ENCODE measurements at places on chromosomes 7 and 10.

- no peak for DNase-seq
Measured at GRCh38 chr10:119251315-119251708, 43.9 kb downstream of the GRK5 start.

DNA sequence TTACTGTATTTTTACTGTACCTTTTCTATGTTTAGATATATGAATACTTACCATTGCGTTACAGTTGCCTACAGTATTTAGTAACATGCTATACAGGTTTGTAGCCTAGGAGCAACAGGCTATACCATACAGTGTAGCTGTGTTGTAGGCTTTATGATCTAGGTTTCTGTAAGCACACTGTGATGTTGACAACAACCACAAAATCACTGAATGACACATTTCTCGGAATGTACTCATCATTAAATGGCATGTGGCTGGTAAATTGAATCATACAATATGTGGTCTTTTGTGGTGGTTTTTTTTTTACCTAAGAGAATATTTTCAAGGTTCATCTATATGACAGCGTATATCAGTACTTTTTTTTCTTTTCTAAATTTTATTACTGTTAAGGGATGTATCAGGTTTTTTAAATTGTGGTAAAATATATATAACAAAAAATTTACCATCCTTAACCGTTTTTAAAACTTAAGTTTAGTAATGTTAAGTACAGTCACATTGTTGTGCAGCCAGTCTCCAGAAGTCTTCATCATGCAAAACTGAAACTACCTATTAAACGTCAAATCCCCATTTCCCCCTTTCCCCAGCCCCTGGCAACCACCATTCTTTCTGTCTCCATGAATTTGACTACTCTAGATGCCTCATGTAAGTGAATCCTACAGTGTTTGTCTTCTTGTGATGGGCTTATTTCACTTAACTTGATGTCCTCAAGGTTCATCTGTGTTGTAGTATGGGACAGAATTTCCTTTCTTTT, 21.5 kb downstream of the BTAF1 start:
- no peak for DNase-seq

GRCh38 chr10:126309228-126309883, 78.9 kb downstream of the ADAM12 start:
- no peak for DNase-seq

- no peak for DNase-seq
Measured at GRCh38 chr10:115417585-115418265, 324.6 kb downstream of the ATRNL1 start.

- no peak for DNase-seq
Measured at GRCh38 chr7:37149051-37149772, 299.5 kb downstream of the ELMO1 start.

DNA sequence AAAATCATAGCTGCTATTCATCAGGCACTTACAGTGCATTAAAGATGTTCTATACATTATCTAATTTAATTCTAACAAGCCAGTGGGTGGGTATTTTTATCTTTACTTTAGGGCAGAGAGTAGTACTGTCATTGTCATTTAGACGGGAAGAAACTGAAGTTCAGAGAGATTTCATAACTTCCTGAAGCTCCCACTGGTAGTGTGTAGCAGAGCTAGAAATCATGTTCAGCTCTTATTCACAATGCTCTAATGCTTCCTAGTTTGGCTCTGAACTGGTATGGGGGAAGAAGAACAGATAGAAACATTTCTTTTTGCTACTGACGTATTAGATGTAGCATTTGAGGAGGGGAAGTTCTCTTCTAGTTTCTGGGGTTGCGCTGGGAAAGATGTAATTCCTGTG, 116.7 kb downstream of the CYP26A1 start:
- DNase-seq = no peak

- no peak for DNase-seq
Measured at GRCh38 chr10:75122505-75122904, 11.0 kb downstream of the SAMD8 start.

DNA sequence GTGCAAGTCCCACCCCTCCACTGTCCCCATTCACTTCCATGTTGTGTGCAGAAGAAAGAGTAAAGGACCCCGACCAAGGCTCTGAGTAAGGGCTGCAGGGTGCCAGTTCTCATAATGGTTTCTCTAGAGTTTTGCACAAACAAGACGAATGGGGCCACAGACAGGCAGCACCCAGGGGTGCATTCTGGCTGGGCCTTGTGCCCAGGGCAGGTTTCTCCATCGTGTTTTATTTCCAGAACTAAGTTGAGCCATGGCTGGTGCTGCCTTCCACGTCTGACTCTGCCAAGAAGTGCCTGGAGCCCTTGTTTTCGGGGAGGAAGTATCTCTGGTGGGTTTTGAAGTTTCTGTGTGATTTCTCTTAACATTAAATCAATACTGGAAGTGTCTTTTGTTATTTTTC, 95.0 kb upstream of the SDK1 start:
- no peak for DNase-seq

DNA sequence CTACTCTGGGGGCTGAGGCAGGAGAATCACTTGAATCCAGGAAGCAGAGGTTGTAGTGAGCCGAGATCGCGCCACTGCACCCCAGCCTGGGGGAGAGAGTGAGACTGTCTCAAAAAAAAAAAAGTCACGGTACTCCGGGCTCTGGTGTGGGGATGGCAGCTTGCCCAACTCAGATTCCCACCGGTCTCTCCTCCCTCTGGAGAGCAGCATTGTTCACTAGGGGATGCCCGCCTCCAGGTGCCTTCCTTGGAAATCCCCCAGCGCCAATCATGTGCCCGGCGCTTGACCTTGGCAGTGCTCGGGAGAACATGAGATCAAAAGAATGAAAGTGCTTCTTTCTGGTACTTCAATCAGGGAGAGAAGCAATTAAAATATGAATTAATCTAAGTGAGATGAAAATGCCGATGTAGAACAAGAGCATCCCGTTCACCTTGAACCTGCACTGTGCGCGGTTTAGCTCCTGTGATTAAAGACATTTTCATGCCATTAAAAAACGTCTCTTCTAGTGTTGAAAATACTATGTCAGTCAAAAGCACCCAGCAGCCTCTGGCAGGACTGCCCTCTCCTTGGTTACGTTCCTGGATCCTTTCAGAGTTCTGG, 1127.3 kb upstream of the AUTS2 start:
- no peak for DNase-seq

GRCh38 chr10:672992-673391, 16.5 kb downstream of the DIP2C start:
- DNase-seq = no peak

DNA sequence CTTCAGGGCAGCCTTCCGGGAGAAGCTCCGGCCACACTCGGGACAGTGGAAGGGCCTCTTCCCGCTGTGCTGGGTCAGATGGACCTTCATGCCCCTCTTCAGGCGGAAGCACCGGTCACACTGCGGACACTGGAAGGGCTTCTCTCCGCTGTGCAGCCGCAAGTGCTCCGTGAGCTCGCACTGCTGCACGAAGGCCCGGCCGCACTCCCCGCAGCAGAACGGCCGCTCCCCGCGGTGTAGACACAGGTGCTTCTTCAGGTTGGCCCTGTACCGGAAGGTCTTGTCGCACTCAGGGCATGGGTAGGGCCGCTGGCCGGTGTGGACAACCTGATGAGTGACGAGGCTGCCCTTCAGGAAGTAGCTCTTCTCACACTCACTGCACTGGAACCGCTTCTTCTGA, 14.2 kb upstream of the ZNF786 start:
- no peak for DNase-seq

DNA sequence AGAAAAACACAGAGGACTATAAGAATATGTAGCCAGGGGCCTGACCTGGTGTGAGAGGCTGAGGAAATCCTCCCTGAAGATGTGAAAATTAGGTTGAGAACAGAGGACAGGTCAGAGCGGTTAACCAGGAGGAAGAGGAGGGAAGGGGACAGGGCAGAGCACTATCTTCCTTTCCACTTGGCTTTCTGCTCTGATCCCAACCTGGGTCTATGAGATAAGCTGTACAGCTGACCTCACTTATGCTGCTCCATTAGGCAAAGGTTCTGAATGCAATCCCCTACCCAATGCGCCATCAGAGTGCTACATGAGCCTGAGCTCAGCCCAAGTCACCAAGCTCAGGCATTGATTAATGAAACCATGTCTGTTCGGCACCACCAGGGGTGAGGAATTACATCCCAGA, 10.5 kb downstream of the LIPA start:
- DNase-seq = no peak

DNA sequence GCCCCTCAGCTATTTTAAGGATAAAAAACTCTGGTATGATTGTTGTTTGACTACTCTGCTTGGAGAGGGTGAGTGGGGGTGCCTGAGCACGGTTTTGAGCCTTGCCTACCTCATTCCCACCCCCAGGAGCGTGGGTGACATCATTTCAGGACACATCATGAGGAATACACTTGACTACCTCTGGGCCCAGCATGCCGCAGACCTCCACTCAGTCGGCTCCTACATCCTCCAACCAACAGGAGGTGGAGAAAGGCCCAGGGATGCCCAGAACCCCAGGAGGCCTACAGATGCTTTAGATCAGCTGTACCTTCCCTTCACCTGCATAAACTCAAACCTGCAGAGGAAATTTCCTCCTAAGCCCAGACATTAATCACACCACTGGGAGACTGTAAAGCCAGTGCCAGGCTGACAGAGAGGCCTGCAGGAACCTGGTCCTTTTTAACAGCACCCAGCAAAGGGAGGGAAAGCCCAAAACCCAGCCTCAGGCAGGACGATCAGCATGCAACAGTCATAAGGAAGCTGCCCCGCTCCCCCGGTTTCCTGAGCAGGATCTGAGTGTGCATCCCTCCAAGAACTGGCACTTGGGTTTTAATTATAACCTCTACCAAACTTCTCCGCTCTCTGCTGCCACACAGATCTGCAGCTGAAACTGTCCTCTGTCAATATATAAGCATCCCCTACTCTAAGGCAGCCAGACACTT, 61.7 kb upstream of the ZNRF2 start:
- no peak for DNase-seq

GRCh38 chr10:44938956-44939355, 20.6 kb upstream of the RASSF4 start:
- no peak for DNase-seq

DNA sequence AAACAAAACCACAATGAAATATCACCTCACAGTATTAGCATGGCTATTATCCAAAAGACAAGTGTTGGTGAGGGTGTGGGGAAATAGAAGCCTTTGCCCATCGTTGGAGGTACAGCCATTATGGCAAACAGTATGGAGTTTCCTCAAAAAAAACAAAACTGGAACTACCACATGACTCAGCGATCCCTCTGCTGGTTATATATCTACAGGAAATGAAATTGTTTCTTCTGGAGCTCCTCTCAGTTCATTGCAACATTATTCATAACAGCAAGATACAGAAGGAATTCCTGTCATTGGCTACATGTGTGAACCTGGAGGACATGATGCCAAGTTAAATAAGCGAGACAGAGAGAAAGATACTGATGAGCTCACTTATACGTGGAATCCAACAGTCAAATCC, 2.4 kb upstream of the UBE3C start:
- DNase-seq = no peak

DNA sequence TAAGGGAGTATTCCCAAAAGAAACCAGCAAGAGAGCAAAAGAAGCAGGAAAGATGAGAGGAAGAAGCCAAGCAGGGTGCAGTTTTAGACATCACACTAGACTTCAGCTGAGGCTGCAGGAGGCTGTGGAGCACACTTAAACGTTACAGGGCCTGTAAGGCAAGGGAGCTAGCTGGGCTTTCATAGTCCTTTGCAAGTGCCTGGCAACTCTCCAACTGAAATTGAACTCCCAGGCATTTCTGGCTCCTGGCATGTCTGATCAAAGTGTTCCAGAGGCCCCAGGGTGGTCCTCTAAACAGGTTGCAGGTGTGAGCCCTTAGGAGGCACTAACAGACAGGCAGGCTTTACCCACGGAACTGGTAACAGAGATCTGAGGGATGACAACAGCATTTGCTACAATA, 750.2 kb downstream of the XPNPEP1 start:
- DNase-seq = no peak

DNA sequence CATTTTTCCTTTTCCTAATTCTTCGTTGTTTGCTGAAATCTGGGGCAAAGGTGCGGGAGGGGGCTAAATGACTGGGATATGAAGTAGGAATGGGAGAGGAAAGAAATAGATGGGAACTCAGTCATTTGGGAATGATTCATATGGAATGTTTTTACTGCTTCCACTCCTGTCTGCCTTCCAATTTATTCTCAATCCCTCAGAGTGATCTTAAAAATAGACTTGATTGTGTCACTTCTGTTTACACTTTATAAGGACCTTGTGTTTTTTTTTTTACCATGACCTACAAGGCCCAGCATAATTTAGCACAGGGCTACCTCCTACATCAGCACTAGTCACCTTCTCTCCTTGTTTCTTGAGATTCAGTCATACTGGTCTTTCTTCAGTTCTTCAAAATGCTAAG, 97.9 kb downstream of the PTEN start:
- DNase-seq = no peak

DNA sequence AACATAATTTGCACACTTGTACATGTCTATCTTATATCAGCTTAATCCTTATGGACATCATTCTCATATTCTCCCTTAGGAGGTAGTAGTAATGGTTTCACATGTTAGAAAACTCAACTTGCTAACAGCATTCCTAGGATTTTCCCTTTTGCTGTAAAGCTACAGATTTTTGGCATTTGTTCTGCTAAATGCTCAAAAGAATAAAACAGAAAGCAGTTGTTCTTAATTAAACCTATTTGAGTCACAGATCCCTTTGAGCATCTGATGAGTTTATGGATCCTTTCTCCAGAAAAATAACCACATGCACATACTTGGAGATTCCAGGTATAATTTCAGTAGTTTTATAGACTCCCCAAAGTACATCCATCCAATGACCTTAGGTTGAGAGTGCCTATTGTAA, 122.9 kb upstream of the BET1 start:
- no peak for DNase-seq

DNA sequence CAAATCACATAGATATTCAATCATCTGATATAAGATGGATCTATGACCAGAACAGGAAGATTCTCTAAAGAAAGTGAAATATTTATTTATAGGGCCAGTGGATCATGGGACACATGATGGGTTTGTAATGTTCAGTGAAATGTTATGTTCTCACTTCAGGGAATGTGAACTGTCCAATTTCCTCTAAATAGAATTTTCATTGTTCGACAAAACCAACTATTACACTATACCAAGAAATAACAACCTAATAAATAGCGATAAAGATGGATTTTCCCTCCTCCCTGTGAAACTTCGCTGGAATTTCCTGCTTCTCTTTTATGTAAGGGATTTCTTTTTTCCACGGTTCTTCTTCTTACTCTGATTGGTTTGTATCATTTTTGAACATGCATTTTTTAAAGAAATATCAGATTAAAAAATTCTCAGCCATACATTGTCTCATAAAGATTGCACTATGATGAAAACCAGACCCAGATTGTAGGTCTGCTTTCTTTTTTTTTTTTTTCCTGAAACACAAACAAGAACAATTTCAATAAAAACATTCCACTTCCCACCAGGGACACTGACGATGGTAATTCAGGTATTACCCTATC, 139.8 kb upstream of the ZEB1 start:
- DNase-seq = no peak

GRCh38 chr10:85858776-85859515, 507.6 kb downstream of the GRID1 start:
- no peak for DNase-seq

GRCh38 chr7:152956006-152956405, 196.5 kb downstream of the ACTR3B start:
- no peak for DNase-seq

Measured in GM18507 (cell line).